ENCODE measurements at places on chromosomes 5 and 9. TPM values are rescaled to one million over a fixed set of nuclear protein-coding genes. Genes with fewer than 3 reads are reported as not detected.

GRCh38 chr9:109910671-109911518 lies 130.9 kb downstream of the PALM2AKAP2 start:
- no peak for DNase-seq

- DNase-seq, result no peak
Observed at GRCh38 chr9:90458485-90458884, 184.1 kb downstream of the DIRAS2 start.

- DNase-seq, result no peak
Observed at GRCh38 chr9:26637101-26637500, 255.5 kb downstream of the CAAP1 start.

GRCh38 chr5:56003679-56004078 lies 8.9 kb upstream of the IL6ST start:
- DNase-seq, result no peak

SOHLH1 gene
- not detected for polyA plus RNA-seq

SERINC5 gene
- polyA plus RNA-seq, result 51.9 TPM

All from right renal pelvis (tissue), 4 donors.